ENCODE measurements at places on chromosomes 4 and X.
A peak's percentile ranks its signal among the peaks of the same experiment; 100 is the strongest.

DNA sequence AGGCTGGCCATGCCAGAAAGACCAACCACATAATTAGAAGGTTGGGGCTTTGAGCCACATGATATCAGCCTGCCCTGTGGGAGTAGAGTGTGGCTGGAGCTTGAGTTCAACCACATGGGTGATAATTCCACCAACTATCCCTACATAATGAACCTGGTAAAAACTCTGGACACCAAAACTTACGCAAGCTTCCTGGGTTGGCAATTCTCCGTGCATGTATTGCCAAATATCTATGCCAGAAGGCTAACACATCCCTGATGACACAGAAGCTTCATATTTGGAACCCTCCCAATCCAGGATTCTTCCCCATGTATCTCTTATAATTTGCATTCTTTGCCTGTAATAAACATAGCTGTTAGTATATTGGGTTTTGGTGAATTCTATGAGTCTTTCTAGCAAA is 68.2 kb downstream of the FUNDC1 start:
- no peak for ATAC-seq

DNA sequence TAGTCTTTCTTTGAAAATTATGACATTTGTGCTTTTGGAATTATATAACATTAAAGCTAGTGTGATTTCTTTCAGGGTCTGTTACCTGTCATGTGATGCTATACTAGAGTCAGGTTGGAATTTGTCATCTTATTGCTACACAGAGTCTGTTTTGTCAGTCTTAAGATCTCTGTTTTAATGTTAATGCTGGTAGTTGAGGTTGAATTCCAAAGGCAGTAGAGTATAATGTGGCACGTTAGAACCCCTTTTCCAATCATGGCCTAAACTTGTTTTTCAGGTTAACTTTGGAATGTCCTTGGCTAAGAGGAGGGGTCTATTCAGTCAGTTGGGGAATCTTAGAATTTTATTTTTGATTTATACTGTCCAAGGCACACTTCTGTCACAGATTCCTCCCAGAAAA is 258.5 kb downstream of the PABPC4L start:
- no peak for ATAC-seq

DNA sequence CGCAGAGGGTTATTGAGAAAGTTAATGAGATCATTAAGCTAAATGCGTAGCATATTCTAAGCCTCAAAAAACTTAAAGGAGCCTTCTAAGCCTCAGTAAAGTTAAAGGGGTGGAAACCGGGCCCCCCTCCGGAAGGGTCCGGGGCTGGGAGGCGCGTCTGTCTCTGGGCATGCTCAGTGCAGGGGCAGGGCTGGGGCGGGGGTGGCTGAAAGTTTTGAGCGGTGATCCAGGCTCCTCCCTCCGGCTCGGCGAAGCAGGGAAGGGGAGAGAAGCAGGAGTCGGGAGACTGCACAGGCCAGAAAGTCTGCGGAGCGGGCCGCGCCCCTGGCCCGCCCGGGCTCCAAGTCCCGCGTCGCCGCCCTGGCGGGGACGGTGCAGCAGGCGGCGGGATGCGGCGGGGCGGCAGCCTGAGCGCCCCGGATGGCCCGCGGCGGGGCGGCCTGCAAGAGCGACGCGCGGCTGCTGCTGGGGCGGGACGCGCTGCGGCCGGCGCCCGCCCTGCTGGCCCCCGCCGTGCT is at the start of gene EVC:
TSS of gene EVC (plus strand) at position 241 of the 518 bp plus-strand sequence. CDS start at position 421, 180 bp downstream.
- ATAC-seq: peak; percentile 96

DNA sequence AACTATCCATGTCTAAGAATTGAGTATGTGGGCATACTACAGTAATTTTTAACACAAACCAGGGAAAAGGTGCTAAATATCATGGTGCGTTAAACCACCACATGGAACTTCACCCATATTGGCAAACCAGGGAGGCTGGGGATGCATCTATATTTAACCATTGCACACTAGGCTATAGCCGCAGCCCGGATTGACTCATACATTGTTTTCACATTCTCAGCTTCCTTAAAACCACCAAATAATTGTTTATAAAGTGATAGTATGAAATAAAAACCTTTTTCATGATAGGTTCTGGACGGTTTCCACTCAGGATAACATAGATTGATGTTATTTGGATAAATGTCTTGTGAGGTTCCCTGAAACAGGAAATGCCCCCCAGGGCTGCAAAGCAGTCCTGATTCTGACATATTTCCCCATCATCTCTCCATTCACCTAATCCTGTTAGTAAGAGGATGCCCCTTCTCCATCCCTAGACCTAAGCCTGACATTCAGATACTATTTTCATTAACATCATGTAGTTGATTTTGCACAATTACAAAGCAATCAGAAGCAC is 7.9 kb downstream of the COL25A1 start:
- no peak for ATAC-seq

- no peak for ATAC-seq
Observed at GRCh38 chr4:186954956-186955355, 231.3 kb upstream of the FAT1 start.

DNA sequence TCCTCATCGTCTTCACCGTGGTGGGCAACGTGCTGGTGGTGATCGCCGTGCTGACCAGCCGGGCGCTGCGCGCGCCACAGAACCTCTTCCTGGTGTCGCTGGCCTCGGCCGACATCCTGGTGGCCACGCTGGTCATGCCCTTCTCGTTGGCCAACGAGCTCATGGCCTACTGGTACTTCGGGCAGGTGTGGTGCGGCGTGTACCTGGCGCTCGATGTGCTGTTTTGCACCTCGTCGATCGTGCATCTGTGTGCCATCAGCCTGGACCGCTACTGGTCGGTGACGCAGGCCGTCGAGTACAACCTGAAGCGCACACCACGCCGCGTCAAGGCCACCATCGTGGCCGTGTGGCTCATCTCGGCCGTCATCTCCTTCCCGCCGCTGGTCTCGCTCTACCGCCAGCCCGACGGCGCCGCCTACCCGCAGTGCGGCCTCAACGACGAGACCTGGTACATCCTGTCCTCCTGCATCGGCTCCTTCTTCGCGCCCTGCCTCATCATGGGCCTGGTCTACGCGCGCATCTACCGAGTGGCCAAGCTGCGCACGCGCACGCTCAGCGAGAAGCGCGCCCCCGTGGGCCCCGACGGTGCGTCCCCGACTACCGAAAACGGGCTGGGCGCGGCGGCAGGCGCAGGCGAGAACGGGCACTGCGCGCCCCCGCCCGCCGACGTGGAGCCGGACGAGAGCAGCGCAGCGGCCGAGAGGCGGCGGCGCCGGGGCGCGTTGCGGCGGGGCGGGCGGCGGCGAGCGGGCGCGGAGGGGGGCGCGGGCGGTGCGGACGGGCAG is 792 bp downstream of the ADRA2C start:
- ATAC-seq: no peak

GRCh38 chr4:125420526-125420925 is 105.8 kb downstream of the FAT4 start:
- ATAC-seq: no peak

- no peak for ATAC-seq
Observed at GRCh38 chr4:647481-647880, 22.1 kb downstream of the PDE6B start.

DNA sequence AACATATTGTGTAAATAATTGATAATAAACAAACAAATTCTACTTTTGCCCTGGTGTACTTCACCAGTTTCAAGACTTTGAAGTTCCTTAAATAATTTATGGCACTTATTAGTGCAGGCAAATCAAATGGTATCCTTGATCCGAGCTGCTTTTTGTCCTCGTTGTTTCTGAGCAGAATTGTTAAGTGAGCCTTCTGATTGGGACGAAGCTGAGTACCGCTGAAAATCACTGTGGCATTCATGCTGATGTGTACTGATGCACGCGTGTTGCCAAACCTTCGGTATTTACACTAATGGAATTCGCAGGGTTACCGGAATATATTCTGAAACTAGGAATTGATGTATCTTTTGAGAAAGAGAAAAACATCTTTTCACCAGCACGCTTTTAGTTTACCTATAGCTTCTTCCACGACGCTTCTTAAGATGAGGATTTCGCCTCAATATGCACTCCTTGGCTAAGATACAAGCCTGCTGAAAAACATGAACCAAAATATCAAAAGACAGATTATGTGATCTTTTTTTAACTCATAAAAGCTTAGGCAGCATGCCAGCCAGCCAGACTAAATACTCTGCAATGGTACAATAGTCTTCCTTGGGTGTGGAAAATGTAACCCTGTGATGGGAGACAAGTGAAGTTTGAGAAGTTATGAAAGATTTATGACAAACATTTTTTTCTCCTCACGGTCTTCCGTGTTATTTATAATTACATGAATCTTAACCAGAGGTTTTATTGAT is 48.9 kb upstream of the TENM3 start:
- no peak for ATAC-seq

DNA sequence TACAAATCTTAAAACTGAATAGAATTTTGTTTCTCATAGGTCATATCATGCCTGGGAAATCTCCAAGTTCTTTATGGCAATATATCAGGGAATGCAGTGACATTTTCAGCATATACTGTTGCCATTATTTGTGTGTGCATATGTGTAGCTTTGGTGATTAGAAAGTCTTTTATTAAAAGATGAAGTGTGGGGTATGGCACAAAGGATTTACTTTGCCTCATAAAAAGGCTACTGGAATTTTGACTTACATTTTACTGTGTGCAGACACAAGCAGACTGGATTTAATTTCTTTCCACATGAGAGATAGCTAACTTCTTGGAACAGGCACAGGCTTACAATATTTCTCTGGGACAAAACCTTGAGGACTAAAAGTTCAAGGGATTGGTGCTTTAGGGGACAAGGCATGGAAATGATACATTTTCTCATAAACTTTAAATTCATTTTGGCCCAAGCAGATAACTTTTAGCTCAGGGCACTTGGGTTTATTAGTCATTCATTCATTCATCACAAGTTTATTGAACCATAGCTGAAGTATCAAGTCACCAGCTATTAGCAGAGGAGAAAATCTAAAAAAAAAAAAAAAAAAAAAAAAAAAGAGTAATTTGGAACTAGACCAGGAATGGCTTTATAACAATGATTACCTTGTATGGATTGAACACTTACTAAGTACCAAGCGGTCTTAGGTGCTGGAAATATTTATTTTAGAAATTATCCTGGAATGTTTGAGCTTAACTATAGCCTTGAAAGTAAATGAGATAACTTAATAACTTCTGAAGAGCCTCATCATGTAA is 191.5 kb downstream of the SLIT2 start:
- no peak for ATAC-seq

DNA sequence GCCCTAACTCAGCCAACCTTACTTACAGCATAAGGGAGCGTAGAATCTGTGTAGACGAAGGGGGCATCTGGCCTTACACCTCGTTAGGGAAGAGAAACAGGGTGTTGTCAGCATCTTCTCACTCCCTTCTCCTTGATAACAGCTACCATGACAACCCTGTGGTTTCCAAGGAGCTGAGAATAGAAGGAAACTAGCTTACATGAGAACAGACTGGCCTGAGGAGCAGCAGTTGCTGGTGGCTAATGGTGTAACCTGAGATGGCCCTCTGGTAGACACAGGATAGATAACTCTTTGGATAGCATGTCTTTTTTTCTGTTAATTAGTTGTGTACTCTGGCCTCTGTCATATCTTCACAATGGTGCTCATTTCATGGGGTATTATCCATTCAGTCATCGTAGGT is 14.6 kb downstream of the PLP1 start:
- ATAC-seq: peak; percentile 66

- ATAC-seq: no peak
Observed at GRCh38 chr4:40838742-40839141, 89.0 kb downstream of the NSUN7 start.

- ATAC-seq: no peak
Observed at GRCh38 chrX:5220421-5220820, 1008.2 kb downstream of the NLGN4X start.

DNA sequence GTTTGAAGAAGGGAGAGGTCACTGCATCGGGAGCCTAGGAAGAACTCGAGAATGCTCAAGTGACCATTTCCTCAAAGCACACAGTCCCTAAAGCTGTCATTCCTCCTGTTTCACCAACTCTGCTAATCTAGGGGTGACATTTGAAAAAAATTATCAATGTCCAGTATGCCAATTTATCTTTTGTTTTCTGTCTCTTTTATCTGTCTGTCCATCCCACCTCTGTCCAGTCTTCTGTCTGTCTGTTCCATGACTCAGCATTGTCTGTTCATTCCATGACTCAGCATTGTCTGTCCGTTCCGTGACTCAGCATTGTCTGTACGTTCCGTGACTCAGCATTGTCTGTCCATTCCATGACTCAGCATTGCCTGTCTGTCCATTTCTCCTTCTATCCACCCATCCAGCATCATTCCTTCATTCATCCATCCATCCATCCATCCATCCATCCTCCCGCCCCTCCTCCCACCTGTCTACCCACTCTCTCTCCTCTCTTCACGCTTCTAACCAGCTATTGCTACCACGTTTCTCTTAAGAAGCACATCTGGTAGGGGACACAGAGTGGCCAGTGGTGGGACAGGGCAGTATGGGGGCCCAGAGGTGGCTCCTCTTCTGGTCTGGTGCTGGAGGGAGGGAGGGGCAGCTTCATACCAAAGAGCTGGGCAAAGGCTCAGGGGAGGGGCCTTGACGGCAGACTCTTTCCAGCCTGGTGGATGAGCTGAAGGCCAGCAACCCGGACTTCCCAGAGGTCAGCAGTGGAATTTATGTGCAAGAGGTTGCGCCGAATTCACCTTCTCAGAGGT is 34.1 kb downstream of the HTRA3 start:
- peak; percentile 62 for ATAC-seq
